ENCODE measurements at places on chromosomes 6 and 20.

DNA sequence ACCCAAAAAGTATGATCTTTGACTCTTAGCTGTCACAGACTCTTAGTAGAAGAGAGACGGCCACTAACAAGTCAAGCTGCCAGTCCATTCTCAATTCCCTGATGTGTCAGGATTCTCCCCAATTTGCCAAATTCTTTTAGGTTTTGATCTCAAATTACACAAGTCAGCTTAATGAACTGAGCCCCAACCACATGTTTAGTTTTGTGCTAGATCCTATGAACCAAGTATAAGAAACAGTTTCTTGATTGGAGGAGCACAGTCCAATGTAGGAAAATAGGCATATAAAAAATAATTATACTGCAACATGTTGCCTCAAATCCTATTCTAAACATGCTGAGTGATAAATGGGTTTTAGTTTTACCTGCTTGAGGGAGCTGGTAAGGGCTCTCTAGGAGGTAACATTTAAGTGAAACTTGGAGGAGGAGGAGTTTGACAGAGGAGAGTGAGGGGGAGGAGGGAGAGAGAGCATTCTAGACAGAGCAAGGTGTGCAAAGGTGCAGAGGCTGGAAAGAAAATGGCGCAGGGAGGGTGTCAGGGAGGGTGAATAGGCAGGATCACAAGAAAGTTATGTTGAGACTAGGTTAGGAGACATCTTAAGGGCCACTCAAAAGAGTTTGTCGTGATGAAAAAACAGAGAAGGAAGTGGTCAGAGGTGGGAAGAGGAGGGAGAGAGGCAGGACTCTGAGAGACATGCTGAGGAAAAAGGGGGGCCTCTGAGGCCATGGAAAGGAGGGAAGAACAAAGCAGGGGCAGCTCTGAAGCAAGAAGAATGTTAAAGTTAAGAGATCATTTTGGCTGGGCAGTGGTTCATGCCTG, 22.8 kb upstream of the FAM83C start:
- no peak for DNase-seq

- peak; percentile 15 for DNase-seq
Observed at GRCh38 chr20:24381886-24382285, 87.5 kb upstream of the SYNDIG1 start.

DNA sequence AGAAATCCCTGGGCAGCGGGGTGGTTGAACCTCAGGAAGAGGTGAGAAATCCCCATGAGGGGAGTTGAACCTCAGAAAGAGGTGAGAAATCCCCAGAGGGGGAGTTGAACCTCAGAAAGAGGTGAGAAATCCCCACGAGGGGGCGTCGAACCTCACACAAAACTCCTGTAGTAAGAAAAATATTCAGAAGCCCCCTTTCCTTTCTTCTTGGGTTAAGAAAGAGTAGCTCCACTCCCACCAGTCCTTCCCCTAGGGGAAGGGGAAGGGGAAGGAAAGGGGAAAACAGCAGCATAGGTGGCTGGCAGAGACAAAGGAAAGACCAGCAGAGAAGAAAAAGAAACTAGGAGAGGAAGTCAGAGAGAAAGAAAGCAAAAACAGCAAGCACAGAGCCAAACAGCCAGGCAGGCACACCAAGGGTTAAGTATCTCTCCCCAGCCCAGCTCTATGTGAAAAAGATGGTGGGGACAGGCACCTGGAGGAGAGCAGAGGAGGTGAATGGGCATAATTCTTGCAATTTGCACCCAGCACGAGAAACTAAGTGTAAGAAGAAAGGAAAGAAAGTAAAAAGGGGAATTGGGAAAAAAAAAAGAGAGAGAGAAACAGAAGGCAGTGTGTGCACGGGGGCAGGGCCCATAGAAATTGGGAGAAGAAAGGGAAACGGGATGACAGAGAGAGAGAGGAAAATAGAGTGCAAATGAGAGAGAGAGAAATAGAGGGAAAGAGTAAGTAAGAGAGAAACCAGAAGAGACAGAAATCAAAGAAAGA, 88.2 kb downstream of the PLG start:
- DNase-seq: no peak

DNA sequence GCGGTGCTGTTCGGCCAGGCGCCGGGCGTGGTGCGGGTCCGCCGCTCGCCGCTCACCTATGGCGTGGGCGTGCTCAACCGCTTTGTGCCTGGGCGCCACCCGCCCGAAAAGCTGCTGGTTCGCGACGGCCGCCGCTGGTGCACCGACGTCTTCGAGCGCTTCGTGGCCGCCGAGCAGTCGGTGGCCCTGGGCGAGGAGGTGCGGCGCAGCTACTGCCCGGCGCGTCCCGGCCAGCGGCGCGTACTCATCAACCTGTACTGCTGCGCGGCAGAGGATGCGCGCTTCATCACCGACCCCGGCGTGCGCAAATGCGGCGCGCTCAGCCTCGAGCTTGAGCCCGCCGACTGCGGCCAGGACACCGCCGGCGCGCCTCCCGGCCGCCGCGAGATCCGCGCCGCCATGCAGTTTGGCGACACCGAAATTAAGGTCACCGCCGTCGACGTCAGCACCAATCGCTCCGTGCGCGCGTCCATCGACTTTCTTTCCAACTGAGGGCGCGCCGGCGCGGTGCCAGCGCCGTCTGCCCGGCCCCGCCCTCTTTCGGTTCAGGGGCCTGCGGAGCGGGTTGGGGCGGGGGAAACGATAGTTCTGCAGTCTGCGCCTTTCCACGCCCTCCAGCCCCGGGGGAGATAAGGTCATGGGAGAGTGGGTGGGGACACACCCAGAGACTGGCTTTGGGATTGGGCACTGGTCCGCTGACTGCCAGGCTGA, 15.7 kb downstream of the ADISSP start:
- peak; percentile 79 for DNase-seq

- DNase-seq: no peak
Observed at GRCh38 chr6:54981276-54981609, 134.7 kb downstream of the FAM83B start.

DNA sequence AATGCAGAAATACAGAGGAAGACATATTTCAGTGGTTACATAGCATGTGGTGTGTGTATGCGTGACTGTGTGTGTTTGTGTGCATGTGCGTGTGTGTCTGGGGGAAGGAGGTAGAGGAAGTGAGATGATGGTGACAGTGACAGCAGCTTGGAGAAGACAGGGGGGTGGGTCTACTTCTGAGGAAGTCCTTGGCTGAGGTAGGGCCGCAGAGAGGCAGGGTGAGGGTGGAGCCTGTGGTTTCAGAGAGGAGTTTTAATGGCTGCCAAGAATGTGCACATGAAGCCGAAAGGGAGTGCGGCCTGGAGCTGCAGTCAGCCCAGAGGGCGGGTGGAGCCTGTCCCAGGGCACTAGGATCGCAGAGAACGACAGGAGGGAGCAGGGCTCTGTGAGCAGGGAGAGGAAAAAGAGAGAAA, 22.7 kb upstream of the RNF24 start:
- peak; percentile 83 for DNase-seq

DNA sequence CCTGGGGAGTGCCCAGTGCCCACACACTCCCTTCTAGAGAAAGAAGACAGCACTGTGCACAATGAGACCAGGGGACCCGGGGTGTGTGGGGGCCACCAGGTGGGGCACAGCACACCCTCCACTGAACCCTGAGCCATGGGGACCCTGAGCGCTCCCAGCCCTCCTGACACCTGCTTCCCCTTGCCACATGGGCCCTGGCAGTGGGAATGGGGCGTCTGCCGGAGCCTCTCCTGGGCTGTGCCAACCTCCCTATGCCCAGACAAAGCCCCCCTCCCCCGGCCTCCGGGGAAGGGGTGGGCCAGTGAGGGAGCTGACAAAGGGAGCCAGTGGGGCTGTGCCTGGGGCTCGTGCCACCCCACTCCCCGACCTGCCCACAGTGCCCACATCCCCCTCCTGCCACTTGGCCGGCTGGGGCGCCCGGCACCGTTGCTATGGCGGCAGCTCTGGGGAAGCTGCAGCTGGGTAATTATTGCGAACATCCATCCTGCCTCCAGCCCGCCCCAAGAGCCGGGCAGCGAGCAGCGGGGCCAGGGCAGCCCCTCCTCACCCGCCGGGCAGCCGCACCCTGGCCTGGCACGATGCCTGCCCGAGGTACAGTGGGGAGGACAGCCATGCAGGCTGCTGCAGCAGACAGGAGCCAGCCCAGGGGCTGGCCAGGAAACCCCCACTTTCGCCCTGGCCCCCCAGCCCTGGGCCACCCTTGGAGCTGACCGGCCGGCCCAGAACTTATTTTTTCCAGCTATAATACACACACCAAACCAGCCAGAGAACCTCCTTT, 41.9 kb upstream of the NOL4L start:
- DNase-seq: peak; percentile 32

GRCh38 chr20:19934792-19935491, 82.2 kb upstream of the NAA20 start:
- peak; percentile 69 for DNase-seq

DNA sequence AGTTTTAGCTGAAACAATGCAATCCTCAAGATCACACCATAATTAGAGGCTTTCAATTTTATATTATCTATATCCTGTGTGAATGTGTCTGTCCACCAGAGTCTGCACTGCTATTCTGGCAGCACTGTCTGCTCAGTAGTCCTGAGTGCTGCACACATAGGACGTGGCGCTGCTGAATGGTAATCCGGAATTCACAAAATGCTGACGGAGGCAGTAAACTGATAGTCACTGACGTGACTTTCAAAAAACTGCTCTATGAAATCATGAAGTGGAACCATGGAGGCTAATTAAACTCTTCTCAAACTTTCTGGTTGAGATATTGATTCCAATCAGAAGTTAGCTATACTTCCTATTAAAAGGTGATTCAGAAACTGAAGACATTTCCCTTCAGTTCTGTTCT, 190.8 kb upstream of the NOX3 start:
- peak; percentile 82 for DNase-seq

GRCh38 chr6:88725111-88725975, 238.1 kb downstream of the RNGTT start:
- DNase-seq: peak; percentile 1
